ENCODE measurements at places on chromosomes 2 and 18.

DNA sequence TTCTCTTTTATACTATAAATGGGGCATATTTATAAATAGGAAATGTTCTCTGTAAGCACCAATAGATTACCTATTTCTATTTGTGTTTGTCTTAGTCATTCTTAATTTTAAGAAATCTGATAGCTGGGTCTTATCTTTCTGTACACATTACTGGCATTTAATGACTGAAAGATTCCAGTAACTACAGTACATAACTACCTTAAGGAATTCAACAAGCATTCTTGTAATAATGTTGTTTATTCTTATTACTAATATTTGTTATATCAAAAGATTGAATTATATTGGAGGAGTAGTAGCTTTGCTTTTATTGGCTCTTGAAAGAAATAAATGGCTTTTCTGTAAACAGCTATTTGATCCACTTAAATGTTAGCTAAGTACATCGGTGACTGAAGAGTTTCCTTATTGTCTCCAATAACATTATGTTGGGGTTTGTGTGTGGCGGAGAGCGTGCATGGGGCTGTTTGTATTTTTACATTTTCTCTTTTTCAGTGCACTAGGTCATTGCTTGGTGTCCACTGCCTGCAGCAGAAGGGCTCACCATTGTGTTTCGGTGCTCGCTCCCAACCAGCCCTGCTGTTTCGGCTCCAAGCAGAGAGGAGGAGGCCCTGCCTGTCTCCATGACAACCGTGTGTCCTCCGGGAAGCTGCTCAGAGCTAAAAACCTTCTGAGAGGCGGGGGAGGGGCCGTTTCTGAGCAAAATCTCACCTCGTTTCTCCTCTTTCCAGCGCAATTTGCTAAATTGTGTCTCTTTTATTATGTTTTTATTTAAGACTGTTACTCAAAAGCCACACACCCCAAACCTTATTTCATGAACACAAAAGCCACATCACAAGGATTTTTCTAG, 112.5 kb upstream of the SLC38A11 start:
- no peaks in the 10 kb centered on the region for H3K36me3 ChIP-seq
- no peaks in the 10 kb centered on the region for H3K27me3 ChIP-seq
- H3K4me1 ChIP-seq: no peaks in the 10 kb centered on the region
- no peak for DNase-seq

GRCh38 chr2:34388446-34388845, 789.3 kb upstream of the FAM98A start:
- no peaks in the 10 kb centered on the region for H3K4me1 ChIP-seq
- no peak for DNase-seq
- H3K27me3 ChIP-seq: no peaks in the 10 kb centered on the region
- H3K4me3 ChIP-seq: no peak overlapping the region
- H3K27ac ChIP-seq: no peak overlapping the region

DNA sequence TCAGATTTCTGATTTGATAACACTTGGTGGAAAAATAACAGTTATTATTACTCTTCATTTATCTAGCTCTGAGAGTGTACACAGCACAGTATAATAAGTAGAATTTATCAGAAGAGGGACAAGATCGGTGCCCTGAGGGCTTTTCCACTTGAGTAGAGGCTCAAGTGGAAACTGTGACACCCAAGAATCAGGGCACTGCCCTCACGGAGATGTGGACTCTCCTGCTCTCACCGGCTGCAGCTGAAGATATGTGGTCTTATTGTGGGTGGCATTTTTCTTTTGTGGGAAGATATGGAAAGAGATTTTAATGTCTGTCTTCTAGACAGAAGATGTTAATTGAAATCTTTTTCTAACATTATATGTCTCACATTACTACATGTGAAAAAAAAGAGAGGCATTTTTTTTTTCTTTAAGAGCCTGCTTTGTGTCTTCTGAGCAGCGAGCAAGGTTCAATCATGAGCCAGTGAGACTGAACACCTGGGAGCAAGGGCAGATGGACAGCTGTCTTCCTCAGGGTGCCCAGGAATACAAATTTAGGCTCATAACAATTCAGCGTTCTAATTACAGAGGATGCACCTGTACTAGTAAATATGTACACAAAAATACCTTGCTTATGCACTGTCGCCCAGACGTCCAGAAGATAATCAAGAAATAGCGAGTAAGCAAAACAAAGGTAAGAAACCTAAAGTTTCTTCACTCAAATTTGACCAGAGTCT, 1098.2 kb upstream of the FANCL start:
- no peaks in the 10 kb centered on the region for H3K27me3 ChIP-seq
- no peak for DNase-seq
- H3K4me3 ChIP-seq: no peak overlapping the region
- no peak overlapping the region for H3K27ac ChIP-seq
- no peaks in the 10 kb centered on the region for H3K4me1 ChIP-seq

GRCh38 chr2:25270061-25270460, 71.7 kb downstream of the DNMT3A start:
- peaks cover 56% of the 10 kb centered on the region for H3K36me3 ChIP-seq
- H3K27me3 ChIP-seq: no peaks in the 10 kb centered on the region
- H3K4me1 ChIP-seq: peaks cover 23% of the 10 kb centered on the region
- H3K27ac ChIP-seq: no peak overlapping the region
- no peak for DNase-seq
